ENCODE measurements at places on chromosomes 7 and 10. TPM values are rescaled to one million over a fixed set of nuclear protein-coding genes. Genes with fewer than 3 reads are reported as not detected.

DNA sequence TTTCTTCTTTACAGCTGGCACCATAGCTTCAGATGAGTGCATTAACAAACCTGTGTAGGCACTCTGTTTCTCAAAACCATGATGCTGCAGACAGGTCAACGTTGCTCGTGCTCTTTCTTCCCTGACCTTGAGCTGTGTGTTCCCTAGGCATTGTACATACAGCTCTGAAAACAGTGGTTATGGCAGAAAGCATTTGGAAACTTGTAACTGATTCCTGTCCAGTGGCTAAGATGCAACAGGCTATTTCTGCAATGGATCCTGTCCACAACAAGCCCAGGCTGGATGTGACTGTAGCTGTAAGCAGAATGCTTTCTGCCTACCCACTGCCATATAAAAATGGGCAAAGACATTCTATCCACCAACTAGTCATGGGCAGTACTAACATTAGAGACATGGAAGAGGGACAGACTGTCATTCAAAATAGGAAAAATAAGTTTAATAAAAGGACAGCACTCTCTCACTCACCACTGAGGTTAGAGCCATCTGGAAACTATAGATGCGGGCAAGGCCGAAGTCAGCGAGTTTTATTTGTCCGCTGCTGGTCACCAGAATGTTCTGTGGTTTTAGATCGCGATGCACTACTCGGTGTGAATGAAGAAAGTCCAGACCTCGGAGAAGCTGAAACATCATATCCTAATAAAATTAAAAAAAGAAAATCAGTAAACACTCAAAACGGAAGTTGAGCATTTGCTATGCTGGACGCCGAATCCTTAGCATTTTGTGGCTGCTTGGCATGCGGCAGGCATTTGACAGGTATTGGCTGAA is 111.0 kb downstream of the CDK6 start:
- DNase-seq: no peak

DNA sequence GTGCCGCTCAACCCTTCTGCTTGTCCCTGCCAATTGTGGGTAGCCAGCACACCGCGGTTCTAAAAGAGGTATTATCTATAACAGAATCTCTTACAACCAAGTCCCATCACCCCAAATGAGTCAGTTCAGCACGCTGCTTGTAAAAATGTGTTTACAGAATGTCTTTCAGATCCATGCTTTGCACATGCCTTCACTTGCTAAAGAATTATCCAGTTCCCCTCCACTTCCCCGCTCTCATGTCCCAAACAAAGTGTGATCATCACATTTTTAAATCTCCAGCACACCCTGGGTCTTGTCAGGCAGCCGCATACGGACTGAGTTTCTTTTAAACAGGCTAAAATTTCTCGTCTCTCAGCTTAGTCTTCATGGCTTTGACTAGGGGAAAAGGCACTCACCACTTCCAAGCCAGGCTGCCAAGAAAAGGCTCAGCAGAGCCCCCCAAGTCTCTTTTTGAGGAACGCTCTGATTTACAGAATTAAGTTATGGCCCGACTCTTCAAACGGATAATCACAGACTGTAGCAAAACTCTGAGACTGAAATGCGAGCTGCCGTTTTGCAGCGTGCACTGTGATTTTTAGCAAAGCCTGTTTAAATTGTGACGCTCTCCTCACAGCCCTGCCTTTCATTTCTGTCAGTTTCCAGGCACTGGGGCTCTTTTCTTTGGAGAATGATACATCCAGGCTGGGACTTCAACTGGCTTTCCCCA is 29.8 kb upstream of the FGFR2 start:
- DNase-seq: no peak

DNA sequence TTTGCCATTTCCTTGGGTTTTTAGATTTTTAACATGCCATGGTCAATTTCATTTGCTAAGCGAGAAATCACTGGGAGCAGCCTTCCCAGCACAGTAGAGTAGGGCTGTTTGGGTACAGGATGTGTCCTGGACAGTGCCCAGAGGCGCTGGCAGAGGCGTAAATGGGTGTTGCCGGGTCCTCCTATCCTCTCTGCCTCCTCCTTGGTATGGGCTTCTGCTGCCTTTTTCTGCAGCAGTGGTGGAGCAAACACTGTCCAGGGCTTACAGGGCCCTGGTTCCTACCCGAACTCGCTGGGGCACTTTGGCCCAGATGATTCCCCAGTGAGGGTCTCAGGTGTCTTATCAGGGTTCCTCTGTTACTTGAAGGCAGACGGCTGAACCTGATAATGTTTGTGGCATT is 298.3 kb downstream of the RPS24 start:
- no peak for DNase-seq

DNA sequence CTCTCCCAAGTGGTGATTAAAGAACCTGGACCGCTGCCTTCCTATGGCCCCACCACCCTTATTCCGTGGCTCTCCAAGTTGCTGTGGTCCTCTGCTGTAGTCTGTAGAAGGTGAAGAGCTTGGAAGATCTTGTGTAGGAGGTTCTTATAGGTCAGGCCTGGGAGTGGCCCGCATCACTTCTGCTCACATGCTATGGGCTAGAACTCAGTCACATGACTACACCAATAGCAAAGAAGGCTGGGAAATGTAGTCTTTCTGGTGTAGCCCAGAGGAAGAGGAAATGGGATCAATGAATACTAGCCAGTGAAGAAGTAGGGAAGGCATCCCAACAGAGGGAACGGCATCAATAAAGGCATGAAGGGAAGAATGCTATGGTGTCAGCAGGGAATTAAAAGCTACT is 41.3 kb upstream of the AOAH start:
- peak; percentile 70 for DNase-seq

DNA sequence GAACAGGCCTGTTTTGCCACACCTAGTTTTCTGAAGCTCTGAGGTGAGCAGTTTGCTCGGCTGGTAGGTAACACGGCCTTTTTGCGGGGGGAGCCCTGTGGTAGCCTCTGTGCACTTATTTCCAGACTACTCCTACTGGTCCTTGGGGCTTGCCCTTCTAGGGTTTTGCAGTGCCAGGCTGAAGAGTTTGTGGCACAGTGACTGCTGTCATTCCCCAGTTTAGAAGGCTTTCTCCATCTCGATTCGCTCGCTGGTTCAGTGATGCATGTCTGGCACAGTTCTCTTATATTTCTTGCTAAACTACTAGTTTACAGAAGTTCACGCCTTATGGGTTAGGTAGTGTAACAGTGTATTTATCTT is 711 bp downstream of the KIF20B start:
- DNase-seq: peak; percentile 50

DNA sequence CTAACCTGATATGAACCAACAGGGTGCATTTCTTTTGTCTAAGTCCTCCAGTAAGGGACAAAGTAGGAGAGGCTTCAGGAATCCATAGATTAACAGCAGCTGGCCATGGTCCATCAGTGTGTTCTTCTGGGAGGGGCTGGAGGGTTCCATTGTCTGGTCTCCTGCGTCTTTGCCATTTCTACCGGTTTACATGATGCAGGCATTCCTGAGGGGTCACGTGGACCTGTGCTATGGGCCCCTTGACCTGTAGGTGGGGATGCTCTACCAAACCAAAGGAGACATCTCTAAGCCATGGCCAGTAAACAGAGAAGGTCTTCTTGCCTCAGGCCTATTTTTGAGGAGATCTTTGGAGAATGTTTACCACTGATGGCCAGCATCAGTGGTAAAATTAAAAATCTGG is 28.7 kb upstream of the HABP2 start:
- DNase-seq: peak; percentile 86

DNA sequence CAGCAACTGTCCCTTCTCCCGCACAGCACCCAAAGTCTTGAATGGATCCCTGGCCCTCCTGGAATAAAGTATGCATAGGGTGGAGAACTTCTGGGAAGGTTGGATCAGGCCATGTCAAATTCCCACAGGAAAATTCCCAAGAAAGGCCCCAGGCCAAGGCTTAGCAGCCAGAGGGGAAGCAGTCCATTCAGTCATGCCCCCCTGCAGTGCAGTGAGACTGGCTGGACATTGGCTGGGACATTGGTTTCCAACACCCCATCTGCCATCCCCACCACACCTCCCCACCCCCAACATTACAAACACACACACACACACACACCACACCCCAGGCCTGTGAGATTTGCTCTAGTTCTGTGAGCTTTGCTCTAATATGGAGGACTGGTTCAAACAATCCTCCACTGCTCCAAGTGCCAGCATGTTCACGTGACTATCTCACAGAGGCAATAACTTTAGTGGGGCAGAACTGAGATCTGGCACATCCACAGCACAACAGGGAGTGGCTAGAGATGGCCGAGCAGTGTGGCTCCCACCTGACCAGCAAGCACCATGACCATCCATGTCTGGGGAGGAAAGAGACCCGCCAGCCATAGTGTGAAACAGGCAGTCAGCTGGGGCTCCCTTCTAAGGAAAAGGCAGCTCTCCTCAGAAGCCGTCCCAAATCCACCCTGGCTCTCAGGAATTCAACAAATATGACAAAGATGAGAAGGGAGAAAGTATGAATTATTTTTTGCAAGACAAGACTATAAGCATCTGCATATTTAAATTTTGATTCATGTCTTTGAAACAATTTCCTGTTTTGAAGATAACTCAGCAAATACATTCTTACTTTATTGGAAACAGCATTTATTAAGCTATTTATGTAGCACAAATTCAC is 6.7 kb upstream of the FAM170B start:
- no peak for DNase-seq

GRCh38 chr7:1844951-1845390 is 174.9 kb downstream of the ELFN1 start:
- DNase-seq: peak; percentile 45

COL1A2 gene
- total RNA-seq: 42.2 TPM

LIPM gene
- not detected for total RNA-seq

SPDYE2B gene
- total RNA-seq: not detected

BTRC gene
- 36.3 TPM for total RNA-seq
